ENCODE measurements at places on chromosomes 2 and 18.

- DNase-seq, result no peak
Measured at GRCh38 chr18:79684283-79684631, 4.7 kb downstream of the CTDP1 start.

- DNase-seq, result no peak
Measured at GRCh38 chr2:223092667-223093066, 40.7 kb downstream of the KCNE4 start.

- no peak for DNase-seq
Measured at GRCh38 chr2:97348265-97348664, 235.3 kb downstream of the ANKRD36 start.

DNA sequence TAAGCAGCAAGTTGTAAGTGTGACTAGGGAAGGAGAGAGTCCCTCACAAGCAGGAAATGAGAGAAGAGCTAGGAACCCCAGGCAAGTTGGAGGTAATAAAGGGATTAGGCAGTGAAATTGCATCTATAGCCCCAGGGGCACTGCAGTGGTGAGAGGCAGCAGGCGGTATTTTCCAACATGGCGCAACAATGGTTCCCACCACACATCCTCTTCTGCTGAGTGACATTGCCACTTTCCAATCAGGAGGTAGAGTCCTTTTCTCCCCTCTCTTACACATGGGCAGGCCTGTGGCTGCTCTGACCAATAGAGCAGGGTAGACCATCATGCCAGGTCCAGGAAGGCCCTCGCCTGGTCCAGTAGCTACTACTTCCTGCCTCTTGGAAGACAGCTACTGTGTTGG is 86.6 kb downstream of the DNER start:
- DNase-seq, result no peak

DNA sequence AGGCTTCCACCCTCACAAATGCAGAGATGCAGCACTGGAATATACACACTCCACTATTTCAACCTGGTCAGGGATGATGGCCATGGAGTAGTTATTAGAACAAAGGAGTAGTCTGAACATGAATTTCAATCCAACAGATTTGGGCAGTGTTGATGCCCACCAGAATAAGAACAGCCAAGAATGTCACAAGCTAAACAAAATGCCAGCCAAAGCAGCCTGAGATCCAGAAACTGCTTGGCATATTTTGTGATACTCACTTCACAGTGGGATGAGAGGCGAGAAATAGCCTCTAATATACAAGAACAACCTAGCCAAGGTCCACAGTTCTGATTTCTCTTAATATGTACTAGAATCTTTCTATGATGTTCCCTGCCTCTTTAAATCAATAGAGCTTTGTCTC is 58.6 kb upstream of the KLF7 start:
- DNase-seq, result no peak

DNA sequence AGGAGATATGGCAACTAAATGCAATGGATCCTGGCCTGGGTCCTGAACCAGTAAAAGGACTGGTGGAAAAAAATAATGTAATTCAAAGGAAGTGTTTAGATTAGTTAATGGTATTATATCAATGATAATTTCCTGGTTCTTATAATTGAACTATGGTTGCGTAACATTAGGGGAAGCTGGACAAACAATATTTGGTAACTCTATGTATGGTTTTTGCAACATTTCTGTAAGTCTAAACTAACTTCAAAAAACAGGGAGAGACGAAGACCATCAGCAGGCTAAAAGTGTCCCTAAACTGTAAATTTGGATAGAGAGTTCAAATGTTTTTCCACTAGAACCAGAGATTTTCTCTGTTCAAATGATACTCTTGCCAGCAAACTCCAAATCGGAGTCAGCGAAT is 36.9 kb downstream of the KLF7 start:
- DNase-seq, result no peak

- DNase-seq, result no peak
Measured at GRCh38 chr2:176702131-176702530, 432.9 kb downstream of the MTX2 start.

- DNase-seq, result no peak
Measured at GRCh38 chr2:71460595-71461303, 7.4 kb downstream of the DYSF start.

- no peak for DNase-seq
Measured at GRCh38 chr2:215434447-215435279, 1.2 kb downstream of the FN1 start.

DNA sequence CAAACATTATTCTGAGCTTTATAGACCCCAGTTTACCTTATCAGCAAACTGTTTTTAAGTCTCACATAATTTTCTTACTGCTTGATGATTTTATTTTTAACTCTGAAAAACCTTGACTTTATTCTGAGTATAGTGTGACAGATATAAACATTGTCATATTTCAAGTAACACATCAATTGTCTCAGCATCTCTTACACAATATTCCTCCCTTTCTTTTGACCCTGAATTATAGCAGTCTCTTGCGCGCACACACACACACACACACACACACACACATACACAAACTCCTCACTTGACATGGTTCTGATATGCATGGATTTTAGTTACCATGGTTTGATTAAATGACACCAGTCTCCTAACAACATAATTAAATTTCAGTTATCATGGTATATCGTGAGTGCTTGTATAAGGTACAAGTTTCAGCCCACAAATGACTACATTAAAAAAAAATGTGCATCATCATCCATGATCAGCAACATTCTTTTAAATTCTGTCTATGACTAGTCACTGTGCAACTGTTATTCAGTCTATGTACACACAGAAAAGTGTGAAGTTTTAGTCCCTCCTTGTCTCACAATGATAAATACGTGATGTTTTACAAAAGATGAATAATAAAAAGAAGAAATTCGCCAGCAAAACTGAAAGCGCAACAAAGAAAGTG is 39.5 kb upstream of the TACR1 start:
- no peak for DNase-seq

- no peak for DNase-seq
Measured at GRCh38 chr2:72394541-72395070, 246.9 kb upstream of the CYP26B1 start.

- DNase-seq, result no peak
Measured at GRCh38 chr18:31049189-31049588, 6.6 kb upstream of the DSC3 start.

DNA sequence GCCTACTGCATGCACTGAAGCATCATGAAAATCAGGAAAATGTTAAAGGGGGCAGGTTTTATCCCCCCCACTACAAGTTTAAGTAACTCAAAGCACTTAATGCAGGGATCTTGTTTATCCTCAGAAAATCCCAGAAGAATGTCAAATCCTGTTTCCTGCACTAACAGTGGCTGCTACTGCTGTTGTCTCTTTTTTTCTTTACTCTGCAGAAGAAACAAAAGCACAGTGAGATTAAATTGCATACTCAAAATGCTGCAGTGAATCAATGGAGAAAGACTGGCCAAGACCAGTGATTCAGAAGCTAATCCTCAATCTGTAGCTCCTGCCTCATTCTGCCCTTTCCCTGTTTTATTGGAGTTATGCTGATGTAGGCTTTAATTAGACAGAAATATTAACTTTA is 332.3 kb upstream of the FIGN start:
- DNase-seq, result no peak

GRCh38 chr18:80065705-80066104 is 31.5 kb downstream of the RBFA start:
- no peak for DNase-seq

GRCh38 chr2:102736410-102737409 is 25.1 kb upstream of the TMEM182 start:
- DNase-seq, result no peak

GRCh38 chr2:148812306-148812705 is 62.7 kb upstream of the KIF5C start:
- DNase-seq, result no peak

- DNase-seq, result no peak
Measured at GRCh38 chr2:211837706-211838105, 700.9 kb downstream of the ERBB4 start.

DNA sequence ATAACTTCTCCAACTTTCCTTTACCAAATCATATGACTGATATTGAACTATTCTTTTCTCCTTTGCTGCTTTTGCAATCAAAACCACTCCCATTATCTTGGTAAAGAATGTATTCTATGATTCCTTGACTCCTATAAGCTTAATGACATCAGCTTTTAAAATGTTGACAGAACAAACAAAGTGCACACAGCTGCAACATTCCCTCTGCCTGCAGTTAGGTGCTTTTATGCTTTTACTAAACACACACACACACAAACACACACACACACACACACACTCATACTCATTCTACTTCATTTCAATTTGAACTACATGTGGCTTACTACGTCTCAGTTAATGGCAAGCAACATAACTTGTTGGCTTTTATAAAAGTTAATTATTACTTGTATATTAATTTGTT is 946.6 kb downstream of the DPP10 start:
- DNase-seq, result no peak

All from cortex of kidney (tissue), 1 donor.